IMR-90 (cell line): ENCODE measurements at places on chromosomes 1 and 21.

- peak; percentile 93 for DNase-seq
Measured at GRCh38 chr1:12177999-12178441, 11.2 kb downstream of the TNFRSF1B start.

GRCh38 chr1:86429835-86430234 lies 5.9 kb downstream of the CLCA2 start:
- DNase-seq: peak; percentile 93

GRCh38 chr1:180175291-180175690 lies 20.6 kb downstream of the QSOX1 start:
- no peak for DNase-seq

- no peak for DNase-seq
Measured at GRCh38 chr1:246856371-246856770, 75.4 kb downstream of the AHCTF1 start.

DNA sequence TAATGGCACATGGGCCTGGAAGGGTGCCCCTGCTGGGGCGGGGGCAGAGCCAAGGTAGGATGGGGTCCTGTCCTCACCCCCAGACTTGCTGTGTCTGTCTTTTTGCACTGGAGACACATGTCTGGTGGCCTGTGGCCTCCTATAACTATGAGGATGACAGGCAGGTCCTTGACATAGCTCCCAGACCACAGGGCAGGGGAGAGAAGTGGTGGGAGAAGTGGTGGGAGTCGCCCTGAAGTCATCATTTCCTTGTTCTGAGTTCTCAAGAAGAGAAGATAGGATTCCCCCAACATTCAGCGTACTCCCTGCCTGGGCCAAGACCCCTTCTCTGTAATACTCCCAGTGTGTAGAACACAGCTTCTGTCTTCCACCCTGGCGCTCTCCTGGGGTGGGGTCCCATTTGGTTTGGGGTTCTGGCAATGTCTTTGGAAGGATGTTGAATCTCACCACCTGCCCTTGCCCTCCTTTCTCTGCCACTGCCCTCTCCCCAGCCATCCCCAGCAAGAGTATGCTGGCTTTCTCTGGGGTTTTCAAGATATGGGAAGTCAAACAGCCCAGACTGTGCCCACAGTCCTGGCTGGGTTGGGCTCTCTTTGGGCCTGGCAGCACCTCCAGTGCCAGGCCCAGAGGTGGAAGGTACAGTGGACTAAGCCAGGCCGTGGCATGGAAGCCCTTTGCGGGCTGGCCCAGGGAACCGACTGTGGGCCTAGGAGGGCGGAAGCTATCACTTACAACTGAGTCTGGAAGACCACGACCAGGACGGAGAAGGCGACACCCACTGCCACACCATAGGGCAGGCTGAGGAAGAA lies 19.4 kb downstream of the SLC26A9 start:
- no peak for DNase-seq

DNA sequence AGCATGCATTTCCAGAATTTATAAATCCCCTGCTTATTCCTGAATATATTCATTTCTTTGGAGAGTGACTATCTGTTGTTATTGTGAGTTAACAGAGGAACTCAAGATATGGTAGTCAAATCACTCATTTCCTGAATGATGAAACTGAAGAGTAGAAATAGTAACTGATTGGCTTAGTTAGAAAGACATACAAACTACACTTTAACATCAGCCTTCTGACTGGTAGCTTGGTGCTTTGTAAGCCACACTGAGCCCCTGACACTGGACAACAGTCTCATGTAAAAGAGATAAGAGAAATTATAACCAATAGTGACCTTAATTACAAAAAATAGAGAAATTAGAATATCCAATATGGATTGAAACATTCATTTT lies 4.8 kb downstream of the GBP7 start:
- no peak for DNase-seq
